Metanephros (tissue), 2 donors: ENCODE measurements at places on chromosomes 1 and 21. TPM values are rescaled to one million over a fixed set of nuclear protein-coding genes. Genes with fewer than 3 reads are reported as not detected.

The AKIRIN1 gene
- 60.7 TPM for total RNA-seq

The HSD3B2 gene
- 1.3 TPM for total RNA-seq

The RRP1 gene
- total RNA-seq, result 17.9 TPM

The MAP1LC3C gene
- 1.9 TPM for total RNA-seq

The HLX gene
- total RNA-seq, result 18.8 TPM

The HES2 gene
- total RNA-seq, result 0.35 TPM

The SERPINC1 gene
- total RNA-seq, result not detected

The NAV1 gene
- 24.4 TPM for total RNA-seq

The NKAIN1 gene
- total RNA-seq, result 1.1 TPM

The C4BPA gene
- total RNA-seq, result 0.76 TPM

The PSEN2 gene
- total RNA-seq, result 35.1 TPM

The SERINC2 gene
- 24.8 TPM for total RNA-seq

The PLPP3 gene
- total RNA-seq, result 158 TPM

The USP24 gene
- 71.8 TPM for total RNA-seq

The WNT3A gene
- total RNA-seq, result 0.06 TPM

The IL24 gene
- not detected for total RNA-seq

The TMCC2 gene
- total RNA-seq, result 27.7 TPM

The KRTAP7-1 gene
- total RNA-seq, result not detected

The KCNH1 gene
- 0.47 TPM for total RNA-seq
